ENCODE measurements at places on chromosomes 2 and 18.

DNA sequence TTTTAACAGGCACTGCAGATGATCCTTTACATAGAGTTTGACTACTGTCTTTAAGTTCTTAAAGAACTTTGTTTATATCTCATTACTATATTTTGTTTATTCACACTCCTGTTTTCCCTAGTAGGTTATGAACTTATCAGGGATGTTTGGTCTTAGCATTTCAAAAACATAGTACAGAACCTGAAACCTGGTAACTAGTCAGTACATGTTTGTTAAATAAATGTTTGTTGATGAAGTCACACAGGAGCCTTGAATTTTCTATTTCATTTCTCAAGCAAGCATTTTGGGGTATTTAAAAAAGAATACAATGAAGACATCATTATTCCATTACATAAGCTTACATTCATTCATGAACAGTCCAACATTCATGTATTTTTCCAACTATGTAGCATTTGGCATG lies 280.3 kb upstream of the ZSWIM2 start:
- DNase-seq = no peak

DNA sequence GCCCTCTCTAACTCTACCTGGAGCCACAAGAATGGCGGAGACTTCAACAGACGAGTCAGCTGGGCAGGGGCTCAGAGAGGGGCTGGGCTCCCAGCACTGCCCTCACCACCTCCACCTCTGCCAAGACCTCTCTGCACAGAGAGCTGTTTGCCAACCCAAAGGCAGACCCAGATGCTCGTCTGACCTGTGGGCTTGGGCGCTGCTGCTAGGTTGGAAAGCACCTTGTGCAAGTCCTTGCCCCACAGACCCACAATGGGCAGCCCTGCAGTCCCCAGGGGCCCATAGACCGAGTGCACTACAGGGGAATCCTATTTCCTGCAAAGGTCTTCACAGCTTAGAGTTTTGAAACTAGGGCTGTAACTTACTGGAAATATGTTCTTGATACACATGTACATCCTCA lies 13.3 kb downstream of the ACKR3 start:
- DNase-seq = no peak

DNA sequence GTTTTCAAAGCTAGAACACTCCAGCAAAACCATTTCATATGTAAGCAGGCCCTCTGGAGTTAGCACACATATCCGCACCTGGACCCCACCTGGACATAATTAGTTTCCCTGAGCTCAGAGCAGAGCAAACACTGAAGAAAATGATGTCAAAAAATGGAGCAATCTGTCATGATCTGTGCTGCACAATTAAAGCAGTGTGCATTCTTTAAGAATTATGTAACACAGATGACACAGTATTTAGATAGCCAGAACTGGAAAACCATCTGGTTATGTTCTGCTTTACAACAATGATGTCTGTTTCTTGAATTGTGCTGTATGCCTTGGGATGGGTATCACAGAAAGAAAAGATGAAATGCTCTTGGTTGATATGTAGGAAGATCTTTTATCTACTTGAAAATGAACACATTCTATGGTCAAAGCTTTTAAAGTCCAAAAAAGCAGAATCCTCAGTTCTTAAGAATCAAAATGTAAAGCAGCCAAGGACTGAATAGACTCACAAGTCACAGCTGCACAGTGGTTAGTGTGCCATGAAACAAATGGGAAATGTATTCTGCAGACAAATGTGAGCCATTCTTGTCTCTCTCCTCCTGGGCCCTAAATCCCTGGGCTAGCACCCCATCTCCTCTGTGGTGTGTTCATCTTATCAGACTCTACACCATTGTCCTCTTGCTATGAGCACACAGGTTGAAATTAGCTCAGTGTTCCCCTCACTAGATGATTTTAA lies 36.8 kb downstream of the HRH4 start:
- DNase-seq = no peak

DNA sequence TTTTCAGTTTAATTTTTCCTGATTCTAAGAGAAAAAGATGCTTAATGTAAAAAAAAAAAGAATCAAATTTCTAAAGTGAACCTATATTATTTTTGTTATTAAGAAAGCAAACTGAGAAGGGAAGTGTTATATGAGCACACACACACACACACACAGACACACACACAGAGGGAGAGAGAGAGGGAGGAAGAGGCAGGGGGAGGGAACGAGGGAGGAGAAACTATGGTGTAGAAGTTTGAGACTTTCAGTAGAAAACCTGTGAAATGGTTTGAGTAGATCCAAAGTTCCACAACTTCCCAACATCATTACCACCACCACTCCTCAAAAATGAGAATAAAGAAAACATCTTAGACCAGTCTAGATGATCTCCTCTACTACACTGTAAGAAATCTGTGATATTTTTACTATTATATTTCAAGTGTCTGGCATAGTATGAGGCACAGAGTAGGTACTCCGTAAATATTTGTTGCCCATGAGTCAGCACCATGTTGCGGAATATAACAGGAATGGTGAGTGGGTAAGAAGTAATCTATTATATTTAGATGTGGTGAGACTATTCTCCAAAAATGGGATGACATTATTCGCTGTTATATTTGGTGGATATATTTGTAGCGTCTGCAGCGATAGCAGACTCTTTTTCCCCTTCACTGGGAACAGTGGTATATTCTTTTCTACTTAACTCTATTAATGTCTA lies 149.4 kb upstream of the DNMT3A start:
- no peak for DNase-seq

DNA sequence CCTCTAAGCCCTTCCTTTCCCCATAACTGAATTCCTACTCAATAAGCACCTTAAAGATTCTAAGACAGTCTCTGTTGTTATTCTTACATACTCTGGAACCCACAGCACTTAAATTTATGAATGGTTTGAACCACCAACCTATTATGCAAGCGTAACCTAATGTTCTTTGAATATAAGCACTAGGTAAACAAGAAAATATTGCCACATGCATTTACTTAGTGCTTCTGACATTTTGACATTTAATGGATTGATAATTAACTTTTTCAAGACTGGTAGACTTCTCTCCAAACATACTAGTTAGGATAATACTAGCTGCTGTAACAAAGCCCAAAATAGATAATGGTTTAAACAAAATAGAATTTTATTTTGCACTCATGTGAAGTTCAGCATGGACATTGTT lies 164.8 kb downstream of the ARHGAP15 start:
- DNase-seq = no peak

GRCh38 chr2:231462729-231463465 lies 1.4 kb downstream of the NCL start:
- DNase-seq = no peak

DNA sequence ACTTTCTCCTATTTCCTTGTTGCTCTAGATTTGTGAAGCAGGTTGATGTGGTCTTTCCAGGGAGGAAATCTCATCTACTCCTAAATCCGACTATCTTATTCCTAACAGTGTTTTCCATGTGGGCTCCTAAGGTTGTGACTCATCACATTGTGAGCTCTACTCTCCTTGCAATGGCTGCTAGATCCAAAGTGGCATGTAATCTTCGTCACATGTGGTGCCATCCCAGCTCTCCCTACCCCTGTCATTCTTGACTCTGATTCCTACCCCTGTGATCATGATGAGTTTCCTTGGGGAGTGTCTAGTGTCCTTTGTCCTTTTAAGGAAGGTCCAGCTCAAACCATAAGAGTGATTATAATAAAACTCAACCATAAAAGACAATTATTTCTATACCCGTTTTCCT lies 47.3 kb upstream of the GULP1 start:
- no peak for DNase-seq

GRCh38 chr2:29821591-29821990 lies 99.8 kb downstream of the ALK start:
- no peak for DNase-seq

DNA sequence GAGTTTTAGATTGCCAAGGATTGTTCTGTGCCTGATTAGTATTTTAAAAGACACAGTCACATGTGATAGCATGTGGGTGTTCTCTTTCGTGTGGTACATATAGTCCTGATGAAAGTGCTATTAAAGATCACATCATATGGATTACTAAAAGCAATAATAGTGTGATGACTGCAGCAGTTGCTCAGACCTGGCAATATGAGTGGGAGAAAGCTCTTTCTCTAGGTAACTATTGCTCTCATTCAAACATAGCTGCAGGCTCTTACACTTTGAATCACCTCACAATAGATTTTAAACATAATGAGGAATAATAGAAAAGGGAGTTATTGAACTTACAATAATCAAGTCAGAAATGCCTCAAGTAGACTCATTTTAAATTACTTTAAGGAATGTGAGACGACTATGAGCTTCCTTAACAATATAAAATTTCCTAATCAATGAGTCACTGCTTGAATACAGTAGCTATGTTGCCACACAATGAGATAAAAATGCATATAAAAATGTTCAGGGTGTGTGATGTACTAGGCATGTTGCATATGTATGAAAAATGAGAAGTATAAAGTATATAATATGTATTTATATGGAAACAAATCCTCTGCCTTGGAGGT lies 452.1 kb downstream of the TMX3 start:
- no peak for DNase-seq

- DNase-seq = no peak
Observed at GRCh38 chr2:36478999-36479398, 119.0 kb downstream of the FEZ2 start.

DNA sequence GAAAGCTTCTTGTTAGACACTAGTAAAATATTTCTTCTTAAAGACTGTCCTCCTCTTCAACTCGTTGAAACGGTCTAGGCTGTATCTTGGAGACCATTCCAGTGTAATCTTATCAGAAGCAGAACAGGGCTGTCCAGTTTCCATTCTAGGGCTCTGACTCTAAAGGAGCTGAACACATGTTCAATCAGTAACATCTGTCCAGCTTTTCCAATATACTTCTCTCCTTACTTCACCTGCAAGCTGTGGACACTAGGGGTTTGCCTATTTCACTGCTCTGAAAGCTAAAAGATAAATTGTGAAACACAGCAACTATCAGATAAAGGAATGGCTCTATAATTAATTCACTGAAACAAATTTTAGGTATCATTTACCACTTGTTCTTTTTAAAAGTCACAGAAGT lies 73.8 kb downstream of the ZNF385B start:
- no peak for DNase-seq

- DNase-seq = no peak
Observed at GRCh38 chr2:32496662-32497061, 131.2 kb upstream of the TTC27 start.

DNA sequence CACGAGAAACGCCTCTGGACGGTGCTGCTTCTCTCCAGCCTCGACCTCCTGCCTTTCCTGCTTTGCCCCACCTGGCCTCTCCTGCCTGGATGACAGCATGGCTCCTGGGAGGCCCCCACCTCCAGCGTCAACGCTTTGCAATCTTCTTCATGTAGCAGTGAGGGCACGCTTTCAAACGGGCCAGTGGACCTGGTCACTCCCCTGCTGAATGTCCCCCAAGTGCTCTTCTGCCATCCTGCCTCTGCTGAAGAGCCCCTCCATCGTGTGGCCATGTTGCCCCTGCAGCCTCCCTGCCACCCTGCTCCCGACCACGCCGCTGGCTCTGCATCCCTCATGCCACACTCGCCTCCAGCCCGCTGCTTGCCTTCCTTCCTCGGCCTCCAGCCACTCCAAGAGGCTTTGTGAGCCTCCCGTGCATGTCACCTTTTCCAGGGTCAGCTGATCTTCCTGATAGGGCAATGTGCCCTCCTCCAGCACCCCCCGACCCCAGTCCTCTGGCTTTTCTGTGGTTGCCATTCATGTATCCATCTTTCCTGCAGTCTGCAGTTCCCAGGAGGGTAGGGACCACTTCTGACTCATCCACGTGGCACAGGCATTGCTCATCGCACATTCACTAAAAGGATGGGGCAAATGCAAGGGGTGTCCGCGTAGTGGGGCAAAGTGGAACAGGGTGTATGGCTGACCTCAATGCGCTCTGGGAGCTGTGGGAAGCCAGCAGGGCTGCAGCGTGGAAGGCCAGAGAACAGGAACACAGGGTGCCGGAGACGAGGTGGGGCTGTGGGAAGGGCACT lies 268.8 kb downstream of the TWIST2 start:
- no peak for DNase-seq

DNA sequence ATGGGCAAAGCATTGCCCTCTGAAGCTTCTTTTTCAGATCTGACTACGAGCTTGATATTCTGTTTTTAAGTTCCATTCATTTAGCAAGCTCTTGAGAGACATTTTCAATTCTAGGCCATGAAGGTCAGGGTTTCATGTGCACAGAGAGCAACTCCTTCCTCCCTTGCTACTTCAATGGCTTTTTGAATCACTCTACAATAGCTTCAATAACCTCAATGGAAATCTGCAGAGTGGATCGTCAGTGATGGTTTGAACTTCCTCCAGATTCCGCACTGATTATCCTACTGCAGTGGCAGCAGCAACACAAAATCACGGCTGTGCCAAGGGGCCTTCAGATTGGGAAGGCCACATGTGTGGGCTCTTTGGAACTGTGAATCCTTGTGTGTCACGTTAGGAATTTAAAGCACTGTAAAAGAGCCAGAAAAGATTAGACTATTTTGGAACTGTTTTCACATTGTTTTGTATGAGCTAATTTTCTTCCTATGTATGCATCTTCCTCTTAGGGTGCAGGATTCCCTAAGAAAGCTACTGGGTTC lies 88.4 kb upstream of the MGAT4A start:
- no peak for DNase-seq

DNA sequence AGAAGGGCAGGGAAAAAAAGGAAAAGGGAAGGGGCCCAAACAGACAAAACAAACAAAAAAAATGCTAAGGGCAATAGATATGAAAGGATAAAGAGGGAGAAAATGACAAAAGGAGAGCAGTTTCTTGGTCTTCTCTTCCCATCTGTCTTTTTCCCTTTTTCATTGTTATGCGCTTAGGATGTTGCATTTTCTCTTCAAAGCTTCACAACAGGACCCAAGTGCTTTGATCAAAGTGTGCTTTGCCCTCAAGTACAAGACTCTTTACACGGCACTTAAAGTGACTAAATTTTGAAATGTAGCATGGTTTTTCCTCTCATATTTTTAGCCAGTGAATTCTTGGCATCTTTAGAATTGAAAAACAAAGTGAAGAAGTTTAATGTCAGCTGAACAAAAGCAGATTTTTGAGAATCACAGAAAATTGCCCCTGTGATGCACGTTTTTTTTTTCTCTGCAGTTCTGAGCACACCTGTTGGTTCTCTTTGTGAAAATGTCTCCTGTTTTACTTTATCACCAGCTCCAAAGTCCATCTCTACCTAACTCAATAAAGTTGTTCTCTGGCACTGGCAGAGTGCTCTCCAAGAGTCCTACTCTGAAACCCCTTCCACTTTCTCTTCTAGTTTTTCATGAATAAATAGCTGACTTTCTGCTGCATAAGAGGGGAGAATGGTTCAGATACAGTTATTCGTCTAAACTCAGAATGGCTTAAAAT lies 126.6 kb downstream of the KCNH7 start:
- no peak for DNase-seq

GRCh38 chr2:149421791-149422190 lies 91.4 kb downstream of the LYPD6 start:
- no peak for DNase-seq

DNA sequence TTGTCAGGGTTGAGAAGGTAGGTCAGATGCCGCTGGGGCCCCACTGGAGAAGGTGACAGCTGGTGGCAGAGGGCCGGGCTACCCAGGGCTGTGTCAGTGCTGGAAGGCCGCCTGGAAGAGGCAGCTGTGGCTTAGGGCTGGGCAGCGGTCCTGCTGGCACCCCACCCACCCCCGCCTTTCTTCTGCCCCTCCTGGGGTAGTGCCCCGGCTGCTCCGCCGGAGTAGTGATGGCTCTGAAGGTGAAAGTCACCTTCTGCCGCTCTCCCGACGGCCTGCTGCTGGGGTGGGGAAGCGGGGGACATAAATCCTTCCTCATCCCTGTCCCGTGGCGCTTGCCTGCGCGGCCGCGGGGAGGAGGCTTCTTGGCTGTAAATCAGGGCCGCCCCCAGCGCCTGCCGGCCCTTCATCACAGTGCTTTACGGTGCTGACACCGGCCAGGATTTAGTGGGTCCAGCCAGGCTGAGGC lies 332.2 kb downstream of the DYSF start:
- DNase-seq = no peak

GRCh38 chr2:101265893-101266499 lies 13.3 kb downstream of the CNOT11 start:
- no peak for DNase-seq
